B cell (primary cell): ENCODE measurements at places on chromosomes 12 and 14.

GRCh38 chr14:50069325-50069724, 47.0 kb downstream of the VCPKMT start:
- no peak for DNase-seq

GRCh38 chr12:120365675-120366340, 3.2 kb downstream of the MSI1 start:
- no peak for DNase-seq

- no peak for DNase-seq
These were observed 18.9 kb downstream of the ARL6IP4 start for GRCh38 chr12:122999196-122999946.

- DNase-seq: no peak
These were observed 5.9 kb downstream of the KLHL33 start for GRCh38 chr14:20429801-20430669.

DNA sequence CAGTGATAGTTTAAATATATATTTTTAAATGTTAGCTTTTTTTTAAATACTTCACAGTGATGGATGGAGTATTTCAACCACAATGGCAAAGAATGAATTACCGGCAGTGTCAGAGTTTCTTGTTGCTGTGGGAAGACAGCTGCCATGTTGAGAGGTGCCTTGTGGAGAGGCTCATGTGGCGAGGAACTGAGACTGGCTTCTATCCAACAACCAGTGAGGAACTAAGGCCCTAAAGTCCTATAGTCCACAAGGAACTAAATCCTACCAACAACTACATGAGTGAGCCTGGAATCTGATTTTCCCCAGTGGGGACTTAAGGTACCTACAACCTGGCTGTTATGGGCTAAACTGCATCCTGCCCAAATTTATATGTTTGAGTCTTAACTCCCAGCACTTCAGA, 220.2 kb upstream of the PLEKHG7 start:
- DNase-seq: no peak

- no peak for DNase-seq
These were observed 19.8 kb upstream of the MAP1LC3B2 start for GRCh38 chr12:116539361-116539771.

DNA sequence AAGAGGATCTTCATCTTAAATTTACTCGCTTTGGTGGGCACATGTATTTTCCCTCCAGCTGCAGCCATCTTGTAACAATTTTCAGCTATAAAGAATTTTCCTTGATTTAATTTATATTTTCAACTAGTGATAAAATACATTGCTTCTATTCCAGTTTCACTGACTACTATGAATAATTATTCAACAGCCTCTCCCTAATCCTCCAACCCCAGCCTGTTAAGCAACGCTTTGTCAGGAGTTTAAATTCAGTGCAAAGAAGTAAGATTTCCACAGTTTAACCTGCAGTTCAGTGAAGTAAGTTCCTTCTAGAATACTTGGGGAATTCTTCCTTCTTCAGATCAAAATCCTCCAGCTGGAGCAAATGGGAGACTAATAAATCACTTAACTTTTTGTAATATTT, 180.2 kb downstream of the MSRB3 start:
- DNase-seq: no peak

GRCh38 chr12:107564946-107565345, 120.7 kb upstream of the PWP1 start:
- DNase-seq: peak; percentile 21

GRCh38 chr12:58309806-58310205, 368.4 kb downstream of the ATP23 start:
- DNase-seq: no peak

DNA sequence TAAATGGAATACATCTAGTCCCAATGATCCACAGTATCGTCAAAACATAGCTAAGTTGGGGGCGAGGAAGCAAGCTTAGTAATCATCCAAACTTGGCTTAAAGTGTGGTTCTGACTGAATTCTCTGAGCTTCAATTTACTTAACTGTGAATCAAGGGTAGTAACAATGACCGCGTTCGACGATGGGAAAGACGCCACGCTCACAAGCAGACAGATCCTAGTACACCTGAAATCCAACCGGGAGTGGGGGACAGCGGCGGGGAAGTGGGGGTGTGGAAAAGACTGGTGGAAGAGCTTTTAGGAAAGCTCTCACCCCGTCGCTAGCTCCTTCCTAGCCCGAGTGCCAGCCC, 433 bp downstream of the COX16 start:
- DNase-seq: no peak

DNA sequence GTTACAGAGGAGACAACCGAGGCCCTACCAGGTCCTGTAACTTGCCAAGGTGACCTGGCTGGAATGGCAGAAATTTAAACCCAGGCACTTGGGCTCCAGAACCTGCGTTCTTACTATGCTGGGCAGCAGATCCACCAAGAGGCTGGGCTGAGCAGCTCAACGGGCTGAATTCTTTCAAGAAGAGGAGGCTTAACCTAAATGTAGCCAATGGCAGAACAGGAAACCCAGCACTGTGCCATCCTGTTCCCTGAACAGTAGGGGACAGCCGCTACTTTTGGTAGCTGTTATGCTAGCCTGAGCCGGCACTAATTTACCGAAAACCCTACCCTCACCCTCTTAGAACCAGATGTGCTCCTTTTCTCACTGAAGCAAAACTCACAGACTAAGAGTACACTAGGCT, 86.1 kb downstream of the ACTN1 start:
- DNase-seq: no peak

- peak; percentile 91 for DNase-seq
These were observed at the start of gene BLTP3B for GRCh38 chr12:100142851-100143559. TSS of gene BLTP3B (minus strand) at chr12:100142874. CDS start at chr12:100142635, 239 bp downstream.

- no peak for DNase-seq
These were observed 118.3 kb downstream of the EXOC5 start for GRCh38 chr14:57150449-57150848.

GRCh38 chr12:50394469-50395029, 1.9 kb downstream of the FAM186A start:
- no peak for DNase-seq

DNA sequence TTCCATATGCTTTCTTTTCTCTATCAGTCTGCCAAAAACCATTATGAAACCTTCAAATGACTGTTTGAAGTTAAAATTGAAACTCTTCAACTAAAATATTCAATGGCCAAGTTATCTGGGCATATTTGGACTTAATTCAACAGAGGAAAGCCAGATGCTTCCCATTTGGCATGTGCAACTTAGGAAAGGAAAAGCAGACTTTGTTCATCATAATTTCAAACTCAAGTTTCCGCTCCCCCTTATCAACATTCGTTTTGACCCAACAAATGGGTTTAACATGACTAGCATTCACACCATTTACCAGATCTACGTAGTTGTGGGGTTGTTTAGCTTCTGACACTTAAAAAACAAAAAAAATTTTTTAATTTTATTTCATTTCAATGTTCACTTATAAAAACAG, 75.7 kb downstream of the PLEKHG7 start:
- no peak for DNase-seq

GRCh38 chr14:68214431-68214830, 394.9 kb downstream of the RAD51B start:
- no peak for DNase-seq

GRCh38 chr12:28104316-28104715, 85.9 kb upstream of the CCDC91 start:
- no peak for DNase-seq

GRCh38 chr14:33375786-33376185, 437.1 kb downstream of the NPAS3 start:
- DNase-seq: no peak

GRCh38 chr14:51674294-51675002, 22.7 kb downstream of the FRMD6 start:
- no peak for DNase-seq

GRCh38 chr14:95174184-95174792, 17.0 kb upstream of the DICER1 start:
- no peak for DNase-seq

GRCh38 chr14:24940213-24940783, 109.6 kb downstream of the STXBP6 start:
- no peak for DNase-seq

- no peak for DNase-seq
These were observed 227.1 kb downstream of the C12orf50 start for GRCh38 chr12:87801860-87802720.

GRCh38 chr12:94812345-94812744, 162.0 kb upstream of the TMCC3 start:
- no peak for DNase-seq
